ENCODE measurements at places on chromosomes 5 and 9.

- DNase-seq = no peak
These were observed 7.6 kb upstream of the LCN15 start for GRCh38 chr9:136771907-136772415.

DNA sequence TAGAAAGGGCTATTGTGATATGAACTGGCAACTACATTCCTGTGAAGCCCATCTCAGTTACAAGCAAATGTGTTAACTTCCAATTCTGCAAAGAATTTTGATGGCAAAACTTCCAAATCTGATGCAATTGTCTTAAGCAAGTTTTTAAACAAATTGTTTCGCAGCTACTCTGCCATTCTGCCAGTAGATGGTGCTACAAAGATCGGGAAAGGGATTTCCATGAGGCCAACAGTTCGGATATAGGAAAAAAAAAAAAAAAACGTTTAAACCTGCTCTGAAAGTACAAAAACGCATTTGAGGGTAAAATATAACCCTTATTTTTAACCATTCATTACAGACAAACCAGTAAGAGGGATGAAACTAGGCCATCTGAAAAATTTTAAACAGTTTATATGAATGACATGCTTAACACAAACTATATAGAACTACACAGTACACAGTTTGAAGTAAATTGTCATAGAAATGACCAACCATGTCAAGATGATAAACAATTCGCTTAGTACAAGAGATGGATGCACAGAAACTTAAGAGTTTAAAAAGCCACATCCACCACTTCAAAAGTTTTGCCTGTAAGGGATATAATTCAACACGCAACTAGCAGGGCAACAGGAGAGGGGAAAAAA is 2.2 kb downstream of the HNRNPA0 start:
- peak; percentile 27 for DNase-seq

- DNase-seq = no peak
These were observed 7.4 kb upstream of the CARD19 start for GRCh38 chr9:93088656-93089015.

GRCh38 chr5:35926389-35927051 is 11.9 kb downstream of the CAPSL start:
- DNase-seq = peak; percentile 51

DNA sequence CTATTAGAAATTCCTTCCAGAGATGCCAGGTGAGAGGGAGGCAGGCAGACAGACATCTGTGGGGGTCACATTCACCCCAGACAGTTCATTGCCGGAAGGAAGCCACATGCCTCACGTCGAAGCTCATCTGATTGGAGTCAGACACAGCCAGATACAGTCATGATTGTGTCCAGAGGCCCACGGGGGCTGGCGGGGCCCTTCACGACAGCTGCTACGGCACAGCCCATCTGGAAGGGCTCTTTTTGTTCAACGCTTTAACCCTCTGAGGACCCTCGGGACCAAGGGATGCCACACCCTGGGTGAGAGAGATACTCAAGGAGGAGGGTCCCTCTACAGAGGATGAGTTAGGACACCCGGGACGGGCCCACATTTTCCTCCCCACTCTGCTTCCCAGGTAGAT is 31.9 kb upstream of the GABRP start:
- no peak for DNase-seq

- no peak for DNase-seq
These were observed 6.0 kb upstream of the SLC2A6 start for GRCh38 chr9:133484671-133485437.

DNA sequence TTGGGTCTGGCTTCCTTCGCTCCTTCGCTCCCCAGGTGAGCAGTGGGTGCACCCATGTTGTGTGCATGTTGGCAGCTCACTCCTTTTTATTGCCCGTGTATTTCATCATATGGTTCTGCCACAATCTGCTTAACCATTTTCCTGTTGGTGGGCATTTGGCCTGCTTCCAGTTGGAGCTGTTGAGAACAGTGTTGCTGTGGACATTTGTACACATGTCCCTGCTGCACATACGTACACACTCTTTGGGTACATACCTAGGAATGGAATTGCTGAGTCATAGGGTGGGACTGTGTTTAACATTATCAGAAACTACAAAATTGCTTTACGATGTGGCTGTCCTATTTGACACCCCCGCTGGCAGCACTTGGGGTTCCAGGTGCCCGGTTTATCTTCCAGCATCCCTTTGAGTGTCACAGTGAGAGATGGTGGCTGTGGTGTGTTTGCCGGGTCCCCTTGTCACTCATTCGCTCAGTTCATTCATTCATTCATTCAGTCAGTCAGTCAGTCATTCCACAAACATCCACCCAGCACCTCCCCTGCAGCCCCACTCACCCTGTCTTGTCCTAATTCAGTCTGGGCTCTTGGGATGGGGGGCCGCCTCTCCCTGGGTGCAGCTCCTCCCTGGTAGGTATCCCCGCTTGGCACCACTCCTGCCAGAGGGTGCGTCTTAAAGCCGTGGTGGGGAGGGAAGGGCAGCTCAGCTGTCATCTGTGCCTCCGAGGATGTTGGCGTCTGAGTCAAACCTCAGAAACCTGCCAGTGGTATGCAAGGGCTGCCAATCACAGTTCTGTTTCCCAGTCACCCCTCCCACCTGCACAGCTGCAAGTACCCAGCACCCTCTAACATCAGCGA is 7.9 kb upstream of the FIBCD1 start:
- no peak for DNase-seq

- DNase-seq = no peak
These were observed 29.8 kb upstream of the UGT3A2 start for GRCh38 chr5:36096486-36096885.

DNA sequence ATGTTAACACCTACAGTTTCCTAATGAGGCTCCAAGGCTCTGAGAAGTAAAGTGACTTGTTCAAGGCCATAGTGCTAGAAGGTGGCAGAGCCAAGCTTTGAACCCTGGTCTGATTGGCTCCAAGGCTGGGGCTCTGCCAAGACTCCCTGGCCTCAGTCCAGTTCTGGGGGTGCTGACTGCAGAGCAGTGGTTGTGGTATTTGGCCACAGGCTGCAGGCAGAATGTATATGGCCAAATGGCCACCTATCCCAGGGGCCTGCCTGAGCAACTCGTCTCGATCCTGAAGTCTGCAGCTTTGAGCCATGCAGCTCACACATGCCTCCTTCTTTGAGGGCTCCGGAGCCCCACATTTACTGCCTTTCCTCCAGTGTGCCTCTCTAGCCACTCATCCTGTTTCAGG is 9.7 kb upstream of the NEK6 start:
- no peak for DNase-seq

DNA sequence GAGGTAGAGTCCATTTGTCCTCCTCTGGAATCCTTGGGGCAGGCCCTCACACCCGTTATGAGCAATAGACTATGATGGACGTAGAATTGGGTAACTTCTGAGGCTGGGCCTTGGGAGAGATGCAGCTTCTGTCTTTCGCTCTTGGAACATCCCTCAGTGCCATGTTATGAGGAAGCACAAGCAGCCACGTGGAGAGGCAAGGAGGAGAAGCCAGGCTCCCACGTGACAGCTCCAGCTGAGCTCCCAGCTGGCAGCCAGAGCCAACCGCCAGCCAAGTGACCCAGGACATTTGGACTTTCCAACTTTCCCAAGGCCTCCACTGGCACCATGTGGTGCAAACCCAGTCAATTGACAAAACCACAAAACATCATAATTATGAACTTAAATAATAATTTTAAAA is 43.0 kb upstream of the BOD1 start:
- no peak for DNase-seq

DNA sequence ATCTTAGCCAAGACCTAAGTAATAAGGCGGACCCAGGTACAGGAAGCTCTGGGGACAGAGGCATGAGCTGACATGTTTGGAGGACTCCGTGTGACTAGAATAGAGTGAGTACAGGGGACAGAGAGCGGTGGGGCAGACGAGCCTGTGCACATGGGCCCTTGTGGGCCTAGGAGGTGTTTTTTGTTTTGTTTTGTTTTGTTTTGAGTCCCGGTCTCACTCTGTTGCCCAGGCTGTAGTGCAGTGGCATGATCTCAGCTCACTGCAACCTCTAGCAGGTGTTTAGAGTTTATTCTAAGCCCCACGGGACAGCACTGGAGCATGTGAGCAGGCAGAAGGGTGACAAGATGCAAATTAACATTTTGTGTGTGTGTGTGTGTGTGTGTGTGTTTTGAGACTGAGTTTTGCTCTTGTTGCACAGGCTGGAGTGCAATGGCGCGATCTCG is 3.1 kb upstream of the EEIG1 start:
- DNase-seq = no peak

- no peak for DNase-seq
These were observed 99.7 kb downstream of the GOLPH3 start for GRCh38 chr5:32074401-32074800.

- no peak for DNase-seq
These were observed 100.7 kb upstream of the SPRY4 start for GRCh38 chr5:142425286-142426065.

DNA sequence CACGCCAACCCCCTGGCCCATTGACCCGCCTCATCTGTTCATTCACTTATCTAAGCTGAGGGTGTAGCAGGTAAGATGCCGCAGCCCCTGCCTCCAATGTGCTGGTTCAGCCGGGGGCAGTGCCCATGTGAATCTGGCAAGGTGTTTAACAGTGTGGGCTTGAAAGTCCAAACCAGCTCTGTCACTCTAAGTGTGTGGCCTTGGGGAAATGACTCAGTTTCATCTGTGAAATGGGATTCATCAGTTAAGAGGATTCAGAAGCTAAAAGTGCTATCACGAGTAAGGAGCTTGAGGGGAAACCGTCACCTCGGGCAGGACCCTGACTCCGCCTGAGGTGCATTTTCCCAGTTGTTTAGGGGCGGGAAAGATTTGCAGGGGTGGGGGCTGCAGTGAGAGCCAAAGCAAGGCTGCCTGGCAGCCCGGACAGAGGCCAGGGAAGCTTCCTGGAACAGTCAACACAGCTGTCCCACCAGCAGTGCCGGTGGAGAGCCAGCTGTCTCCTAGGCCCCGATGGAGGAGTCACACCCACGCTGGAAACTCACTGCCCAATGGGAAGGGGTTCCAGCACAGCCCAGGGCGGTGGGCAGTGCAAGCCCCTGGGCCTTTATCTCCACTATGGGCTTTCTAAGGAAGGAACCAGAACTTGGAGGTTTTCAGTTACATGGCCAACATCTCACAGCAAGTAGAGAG is 9.7 kb upstream of the URM1 start:
- no peak for DNase-seq

GRCh38 chr5:161549106-161549505 is 2.6 kb upstream of the GABRB2 start:
- DNase-seq = no peak

GRCh38 chr5:140969880-140970279 is 3.6 kb downstream of the PCDHAC2 start:
- no peak for DNase-seq

Measured in NCI-H1105 (cell line).